T-helper 2 cell (primary cell): ENCODE measurements at places on chromosomes 1 and 21.

DNA sequence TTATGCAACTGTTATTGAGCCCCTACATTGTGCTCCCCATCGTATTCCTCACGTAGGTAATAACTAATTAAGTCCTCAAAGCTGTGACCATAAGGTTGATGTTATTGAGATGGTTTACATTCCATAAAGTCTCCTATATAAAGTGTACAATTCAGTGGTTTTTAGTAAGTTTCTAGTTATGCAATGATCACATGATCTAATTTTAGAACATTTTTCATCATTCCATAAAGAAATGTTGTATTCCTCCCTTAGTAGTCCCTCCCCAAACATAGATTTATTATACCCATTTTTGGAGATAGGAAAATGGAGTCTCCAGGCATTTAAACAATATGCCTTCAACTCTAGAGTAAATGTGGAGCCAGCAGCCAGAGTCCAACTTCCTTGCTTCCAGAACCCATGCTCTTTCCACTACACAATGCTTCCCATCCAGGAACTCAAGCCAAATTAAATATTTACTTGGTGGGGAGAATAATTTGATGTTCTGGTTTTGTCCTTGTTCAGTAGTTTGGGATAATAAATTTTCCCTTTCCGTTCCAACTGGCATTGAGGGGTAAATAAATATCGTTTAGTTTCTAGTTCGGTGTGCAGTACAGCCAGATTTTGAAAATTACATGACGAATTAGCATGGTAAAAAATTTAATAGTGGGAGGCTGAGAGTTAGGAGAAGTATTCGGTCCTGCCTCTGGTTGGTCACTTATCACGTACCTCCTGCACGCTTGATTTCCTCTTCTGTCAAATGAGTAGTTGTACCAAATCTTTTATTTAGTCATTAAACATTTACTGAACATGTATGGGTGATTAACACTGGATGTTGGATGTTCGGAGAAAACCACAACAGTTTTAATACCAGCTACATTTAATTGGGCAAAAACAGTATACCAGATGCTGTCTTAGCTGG is 66.3 kb downstream of the CACHD1 start:
- no peak for DNase-seq

DNA sequence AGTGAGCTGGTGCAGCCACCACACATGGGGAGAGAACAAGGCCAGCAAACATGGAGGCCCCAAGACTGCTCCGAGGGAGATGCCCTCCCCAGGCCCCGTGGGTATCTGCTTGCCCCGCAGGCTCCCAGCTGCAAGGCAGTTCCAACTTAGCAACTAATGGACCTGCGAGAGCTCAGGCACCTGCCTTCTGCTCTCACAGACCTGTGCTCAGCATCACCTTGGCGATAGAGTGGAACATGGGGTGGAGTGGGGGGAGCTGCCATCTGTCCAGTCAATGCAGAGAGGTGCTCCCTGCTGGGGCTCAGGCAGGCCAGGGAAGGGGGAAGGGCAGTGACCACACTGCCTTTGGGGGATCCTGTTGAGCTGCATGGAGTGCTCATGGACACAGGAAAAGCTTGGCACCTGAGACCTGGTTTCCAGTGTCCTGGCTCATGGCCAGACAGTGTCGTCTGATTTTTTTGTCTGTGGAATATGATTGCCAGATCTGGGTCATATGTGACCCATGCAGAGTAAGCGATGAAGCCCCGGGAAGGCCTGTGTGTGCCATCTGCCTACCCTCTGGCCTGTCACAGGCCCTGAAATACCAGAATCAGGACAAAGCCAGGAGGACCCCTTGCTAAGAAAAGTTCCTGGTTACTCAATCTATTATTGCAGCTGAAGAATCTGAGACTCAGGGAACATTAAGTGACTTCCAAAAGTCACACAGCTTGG is 39.9 kb upstream of the TENT5C start:
- no peak for DNase-seq

GRCh38 chr1:155892796-155893195 is 18.4 kb downstream of the RIT1 start:
- DNase-seq: no peak

DNA sequence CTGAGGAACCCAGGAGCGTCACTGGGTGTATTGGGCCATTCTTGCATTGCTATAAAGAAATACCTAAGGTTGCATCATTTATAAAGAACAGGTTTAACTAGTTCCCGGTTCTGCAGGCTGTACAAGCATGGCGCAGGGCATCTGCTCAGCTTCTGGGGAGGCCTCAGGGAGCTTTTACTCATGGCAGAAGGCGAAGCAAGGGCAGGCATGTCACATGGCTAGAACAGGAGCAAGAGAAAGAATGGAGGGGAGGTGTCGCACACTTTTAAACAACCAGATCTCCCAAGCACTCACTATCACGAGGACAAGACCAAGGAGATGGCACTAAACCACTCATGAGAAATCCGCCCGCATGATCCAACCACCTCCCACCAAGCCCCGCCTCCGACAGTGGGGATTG is 65.2 kb downstream of the PSMG1 start:
- DNase-seq: no peak

GRCh38 chr1:179879797-179880196 is 2.2 kb upstream of the TOR1AIP2 start:
- no peak for DNase-seq

DNA sequence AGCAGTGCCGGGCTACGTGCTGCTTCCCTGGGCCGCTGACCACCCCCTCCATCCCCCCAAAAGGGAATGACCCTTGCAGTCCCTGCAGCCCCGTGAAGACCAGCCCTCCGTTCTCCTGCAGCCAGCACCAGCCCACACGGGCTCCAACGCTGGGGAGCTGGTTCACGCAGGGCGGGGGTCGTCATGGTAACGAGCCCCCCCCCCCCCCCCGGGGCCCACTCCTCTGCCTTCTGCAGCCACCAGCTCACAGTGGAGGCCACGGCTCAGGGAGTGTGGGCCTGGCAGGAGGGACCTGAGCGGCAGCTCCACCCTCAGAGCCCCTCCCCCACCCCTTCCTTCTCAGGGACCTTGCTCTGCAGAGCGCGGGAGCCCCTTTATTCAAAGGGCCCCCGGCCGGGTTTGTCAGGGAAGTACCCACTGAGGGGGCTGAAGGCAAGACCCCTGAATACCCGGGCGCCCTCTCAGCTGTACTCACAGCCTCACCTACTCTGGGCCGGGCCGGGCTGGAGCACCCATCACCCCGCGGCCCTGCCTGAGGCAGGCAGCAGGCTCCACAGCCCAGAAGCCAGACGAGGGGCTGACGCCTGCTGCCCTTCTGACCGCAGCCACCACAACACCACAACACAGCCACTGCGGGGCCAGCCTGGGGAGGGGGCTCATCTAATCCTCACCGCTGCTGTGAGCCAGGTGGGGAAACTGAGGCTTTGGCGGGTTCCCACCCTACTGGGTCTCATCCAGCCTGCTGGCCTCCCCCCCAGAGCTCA is 12.6 kb downstream of the MEGF6 start:
- no peak for DNase-seq

- DNase-seq: no peak
Measured at GRCh38 chr1:45952072-45952471, 148.7 kb downstream of the MAST2 start.

- DNase-seq: no peak
Measured at GRCh38 chr1:94044891-94045290, 76.1 kb downstream of the ABCA4 start.

DNA sequence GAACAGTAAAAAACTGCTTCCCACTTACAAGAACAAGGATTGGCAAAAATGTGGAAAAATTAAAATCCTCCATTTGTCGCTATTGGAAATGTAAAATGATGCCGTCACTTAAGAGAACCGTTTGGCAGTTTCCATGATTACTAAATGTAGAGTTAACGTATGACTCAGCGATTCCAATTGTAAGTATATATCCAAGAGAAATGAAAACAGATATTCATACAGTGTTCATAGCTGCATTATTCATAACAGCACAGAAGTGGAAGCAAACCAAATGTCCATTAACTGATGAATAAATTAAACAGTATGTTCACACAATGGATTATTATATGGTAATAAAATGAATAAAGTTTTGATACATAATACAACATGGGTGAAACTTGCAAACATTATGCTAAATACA is 971.0 kb downstream of the AMY1C start:
- no peak for DNase-seq

- no peak for DNase-seq
Measured at GRCh38 chr1:175508320-175509110, 234.9 kb downstream of the TNR start.

DNA sequence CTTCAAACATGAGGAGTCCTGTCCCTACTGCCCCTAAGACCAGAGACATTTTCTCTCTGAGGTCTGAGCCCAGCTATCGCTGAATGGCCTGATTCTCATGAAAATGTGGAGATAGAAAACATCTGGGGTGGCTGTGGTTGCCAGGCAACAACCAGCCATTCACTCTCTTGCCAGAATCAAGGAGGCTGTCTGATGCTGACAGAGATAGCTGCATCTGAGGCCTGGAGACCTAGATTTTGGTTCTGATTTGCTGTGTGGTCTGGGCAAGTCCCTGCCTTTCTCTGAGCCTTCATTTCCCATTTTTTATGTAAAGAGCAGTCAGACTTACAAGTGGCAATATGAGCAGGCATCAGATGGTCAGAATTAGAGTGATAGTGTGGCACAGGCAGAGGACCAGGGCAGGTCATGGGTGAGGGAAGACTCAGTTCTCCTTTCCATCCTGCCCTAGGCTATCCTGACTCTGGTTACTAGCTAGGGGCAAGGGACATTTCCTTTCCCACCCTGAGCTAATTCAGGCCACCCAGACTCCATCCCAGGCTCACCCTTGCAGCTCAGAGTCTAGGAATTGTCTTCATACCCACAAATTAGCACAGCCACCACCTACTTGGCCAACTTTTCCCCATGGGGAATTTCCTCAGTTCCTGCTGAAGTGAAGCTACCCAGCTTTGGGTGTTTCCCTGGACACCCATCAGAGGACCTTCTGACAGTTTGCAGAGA is 20.0 kb upstream of the RNF19B start:
- DNase-seq: peak; percentile 96

GRCh38 chr1:1093610-1093943 is 19.5 kb upstream of the RNF223 start:
- DNase-seq: no peak

DNA sequence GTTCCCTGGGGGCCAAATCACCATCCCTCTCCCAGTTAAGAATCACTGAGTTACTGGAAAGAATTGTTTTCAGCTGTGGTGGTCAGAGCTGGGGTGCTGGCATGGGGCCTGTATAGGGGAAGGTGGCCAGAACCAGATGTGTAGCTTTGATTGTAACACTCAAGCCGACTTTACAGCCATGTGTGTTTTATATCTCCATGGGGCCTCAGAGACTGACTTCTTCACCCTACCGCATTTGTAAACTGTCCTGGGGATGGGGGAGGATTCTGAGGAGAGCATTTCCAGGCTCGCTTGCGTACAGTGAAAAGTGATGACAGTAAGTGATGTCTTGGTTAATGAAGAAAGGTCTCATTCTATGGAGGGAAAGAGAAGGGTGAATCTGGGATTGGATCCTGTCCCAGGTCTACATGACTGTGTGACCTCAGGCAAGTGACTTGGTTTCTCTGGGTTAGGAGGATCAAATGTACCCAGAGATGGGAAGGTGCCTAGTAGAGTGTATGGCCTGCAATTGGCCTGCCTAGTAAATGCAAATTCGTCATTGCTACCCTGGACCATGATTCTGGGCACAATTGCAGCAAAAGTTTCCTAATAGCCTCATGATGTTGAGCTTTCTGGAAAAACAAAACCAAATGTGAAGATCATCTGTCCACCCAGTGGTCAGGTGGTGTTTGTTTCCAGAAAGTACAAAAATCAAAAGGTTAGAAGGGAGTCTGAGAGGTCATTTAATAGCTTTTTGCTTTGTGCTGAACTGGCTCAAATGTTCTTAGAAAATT is 49.7 kb upstream of the RCC2 start:
- DNase-seq: no peak

DNA sequence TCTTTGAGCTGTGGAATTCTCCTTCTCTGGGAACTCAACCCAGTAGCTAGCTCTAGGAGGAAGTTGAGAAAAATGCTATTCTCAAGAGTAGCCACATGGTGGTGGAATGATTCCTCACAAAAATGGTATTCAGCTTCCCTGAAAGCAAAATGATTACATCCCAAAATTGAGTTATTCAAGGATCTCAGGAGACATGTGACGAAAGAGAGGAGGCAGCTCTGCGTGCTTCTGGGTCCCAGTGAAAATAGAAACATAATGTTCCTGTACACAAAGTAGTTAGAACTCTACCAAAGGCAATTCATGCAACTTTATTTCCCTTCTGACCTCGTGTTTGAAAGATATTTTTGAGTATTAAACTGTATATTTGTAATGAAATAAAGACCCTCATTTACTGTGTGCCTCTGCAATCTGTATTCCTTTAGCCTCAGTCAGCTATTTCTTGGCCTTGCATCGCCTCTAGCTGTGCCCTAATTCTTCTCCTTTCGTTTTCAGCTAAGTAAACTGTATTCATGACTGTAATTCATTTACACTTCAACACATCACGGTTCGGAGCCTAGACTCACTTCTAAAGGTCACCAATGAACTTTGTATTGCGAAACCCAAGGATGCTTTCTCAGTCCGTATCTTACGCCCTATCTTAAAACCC is 167.3 kb downstream of the FASLG start:
- DNase-seq: no peak

- no peak for DNase-seq
Measured at GRCh38 chr1:32073299-32074229, 825 bp downstream of the TMEM39B start.

DNA sequence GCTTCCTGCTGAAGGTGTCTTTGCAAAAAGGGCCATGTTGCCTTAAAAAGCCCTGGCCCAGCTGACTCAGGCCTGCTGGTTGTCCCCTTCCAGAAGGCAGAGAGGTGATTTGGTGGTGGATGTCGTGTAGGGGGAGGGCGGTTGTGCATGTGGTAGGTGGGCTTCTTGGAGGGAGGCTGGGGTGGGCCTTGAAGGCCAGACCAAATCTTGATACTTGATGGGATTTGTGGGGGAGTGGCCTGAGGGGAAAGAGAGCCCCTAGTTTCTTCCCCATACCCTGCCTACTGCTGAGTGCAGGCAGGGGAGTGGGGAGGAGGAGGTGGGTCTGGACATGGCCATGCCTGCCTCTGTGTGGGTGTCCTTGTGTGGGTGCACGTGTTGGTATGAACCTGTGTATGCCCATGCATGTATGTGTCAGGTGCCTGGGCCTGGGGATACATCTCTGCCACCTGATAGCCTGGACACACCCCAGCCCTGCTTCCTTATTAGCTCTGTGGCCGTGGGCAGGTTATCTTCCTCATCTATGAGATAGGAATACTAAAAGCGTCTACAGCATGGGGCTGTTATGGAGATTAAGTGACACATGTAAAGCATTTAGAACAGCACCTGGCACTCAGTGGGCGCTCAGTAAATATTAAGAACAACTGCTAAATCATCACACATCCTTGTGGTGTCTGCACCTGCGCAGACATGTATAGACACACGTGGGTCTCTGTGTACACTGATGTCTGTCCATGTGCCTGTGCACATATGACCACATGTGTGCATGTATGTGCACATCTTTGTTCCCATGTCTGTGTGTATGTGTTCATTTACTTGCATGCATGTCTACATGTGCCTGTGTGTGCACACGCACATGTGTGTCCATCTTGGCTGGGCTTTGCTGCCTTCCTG is 17.0 kb downstream of the FAM151A start:
- DNase-seq: no peak

DNA sequence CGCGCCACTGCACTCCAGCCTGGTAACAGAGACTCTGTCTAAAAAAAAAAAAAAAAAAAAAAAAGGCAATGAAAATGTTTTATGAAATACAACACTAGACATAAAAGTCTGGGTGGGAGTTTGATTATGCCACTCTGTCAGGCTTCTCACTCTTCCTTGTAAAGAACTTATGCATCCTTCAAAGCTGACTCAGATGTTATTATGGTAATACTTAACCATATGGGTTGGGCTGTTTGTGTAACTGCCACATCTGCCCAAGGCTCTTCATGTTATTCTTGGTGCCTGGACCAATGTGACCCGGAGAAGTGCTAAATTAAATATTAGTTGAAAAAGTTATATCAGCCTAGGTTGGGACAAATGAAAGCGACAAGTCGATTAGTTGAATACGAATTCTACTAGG is 23.8 kb downstream of the FAM89A start:
- DNase-seq: no peak
